ENCODE measurements at places on chromosomes 5 and 9.

- no peak for DNase-seq
Observed at GRCh38 chr9:120893611-120894307, 16.8 kb upstream of the PHF19 start.

DNA sequence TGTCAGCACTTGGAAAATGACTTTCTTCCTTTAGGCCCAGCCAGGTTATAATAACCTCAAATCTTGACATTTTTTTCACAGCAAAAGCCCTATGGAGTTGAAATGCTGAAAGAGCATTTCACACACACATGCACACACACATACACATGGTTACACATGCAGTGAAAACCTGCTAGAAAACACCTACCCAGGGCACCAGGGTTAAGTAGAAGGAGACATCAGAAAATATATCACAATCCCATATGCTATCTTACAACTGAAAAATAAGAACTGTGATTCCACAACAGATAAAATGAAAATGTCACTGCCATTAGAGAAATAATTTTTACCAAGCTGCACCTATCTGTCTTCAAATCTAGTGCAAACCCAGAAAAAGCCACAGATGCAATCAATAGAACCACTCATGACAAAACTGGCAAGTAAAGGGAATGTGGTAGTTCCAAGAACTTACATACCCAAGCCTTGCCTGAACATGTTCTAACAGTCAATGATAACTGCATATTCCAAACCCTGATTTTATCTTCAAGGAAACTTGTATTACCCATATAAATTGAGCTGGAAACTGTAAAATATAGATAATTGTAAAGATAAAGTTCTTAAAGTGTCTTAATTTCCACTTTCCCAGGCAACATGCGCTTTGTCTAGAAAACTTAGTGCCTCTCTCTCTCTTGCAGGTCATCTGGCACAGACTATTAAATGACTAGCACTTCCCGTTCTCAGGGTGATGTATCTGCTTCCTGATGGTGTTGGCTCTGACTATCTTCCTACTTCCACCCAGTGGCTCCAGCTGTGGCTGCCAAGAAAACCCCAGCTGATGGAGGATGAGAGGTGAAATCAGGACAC lies 250.2 kb upstream of the PTGER4 start:
- no peak for DNase-seq

GRCh38 chr5:54667136-54667535 lies 149.6 kb downstream of the SNX18 start:
- DNase-seq: no peak

DNA sequence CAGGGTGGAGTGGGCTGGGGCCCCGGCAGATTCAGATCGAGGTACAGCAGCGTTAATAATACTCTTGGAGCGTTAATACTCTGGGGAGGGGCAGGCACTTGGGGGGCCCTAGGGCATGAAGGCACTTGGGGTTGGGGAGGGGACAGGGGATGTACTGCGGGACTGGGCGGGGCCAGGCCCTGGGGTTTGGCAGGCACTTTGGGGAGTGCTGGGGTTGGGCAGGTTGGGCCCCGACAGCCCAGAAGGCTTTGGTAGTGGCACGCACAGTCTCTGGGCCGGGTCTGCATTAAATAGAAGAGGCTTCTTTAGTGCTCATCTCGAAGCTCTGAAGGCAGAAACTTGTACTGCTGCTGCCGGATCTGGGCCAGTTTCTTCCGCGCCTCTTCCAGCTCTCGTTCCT lies 7.8 kb upstream of the TPM2 start:
- DNase-seq: no peak

- DNase-seq: no peak
Observed at GRCh38 chr5:132420706-132421272, 51.3 kb downstream of the SLC22A5 start.

DNA sequence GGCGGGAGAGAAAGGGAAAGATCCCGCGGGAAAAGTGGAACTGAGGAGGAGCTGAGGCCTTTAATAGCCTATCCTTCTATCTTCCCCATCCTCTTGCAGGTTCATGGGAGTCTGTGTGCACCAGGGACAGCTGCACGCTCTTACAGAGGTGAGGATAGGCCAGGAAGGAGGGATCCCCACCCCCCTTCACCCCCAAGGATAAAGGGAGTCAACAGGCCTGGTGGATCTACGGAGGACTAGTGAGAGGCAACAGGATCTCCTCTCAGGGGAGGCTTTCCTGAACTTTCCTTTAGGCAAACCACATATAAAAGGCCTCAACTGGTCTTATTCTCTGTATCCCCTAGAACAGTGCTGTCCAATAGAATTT lies 1.1 kb downstream of the TESK1 start:
- no peak for DNase-seq

- peak; percentile 19 for DNase-seq
Observed at GRCh38 chr9:88781628-88782391, 209.5 kb upstream of the S1PR3 start.

- peak; percentile 19 for DNase-seq
Observed at GRCh38 chr5:140881889-140882590, at the start of gene PCDHA13. Gene PCDHA13 (plus strand): TSS chr5:140882124. CDS start chr5:140882269, 145 bp downstream.

GRCh38 chr5:10149911-10150310 lies 99.8 kb downstream of the ATPSCKMT start:
- DNase-seq: no peak

DNA sequence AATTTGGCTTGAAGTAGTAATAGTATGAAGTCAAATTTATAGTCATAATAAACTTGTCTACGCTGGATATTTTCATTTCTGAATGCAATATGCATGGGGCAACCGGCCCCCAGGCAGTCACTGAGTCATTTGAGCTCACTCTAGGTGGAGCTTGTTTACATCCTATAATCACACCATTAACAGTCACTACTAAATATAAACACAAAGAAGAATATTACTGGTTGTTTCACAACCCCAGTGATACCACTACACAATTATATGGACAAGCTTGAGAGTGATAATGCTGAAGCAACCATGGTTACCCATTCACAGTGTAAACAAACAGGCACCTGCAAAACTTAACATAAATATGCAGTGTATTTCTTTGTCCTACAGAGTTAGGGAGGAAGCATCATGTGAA lies 68.7 kb downstream of the MARCHF3 start:
- no peak for DNase-seq

- DNase-seq: no peak
Observed at GRCh38 chr9:136769710-136770191, 5.4 kb upstream of the LCN15 start.

DNA sequence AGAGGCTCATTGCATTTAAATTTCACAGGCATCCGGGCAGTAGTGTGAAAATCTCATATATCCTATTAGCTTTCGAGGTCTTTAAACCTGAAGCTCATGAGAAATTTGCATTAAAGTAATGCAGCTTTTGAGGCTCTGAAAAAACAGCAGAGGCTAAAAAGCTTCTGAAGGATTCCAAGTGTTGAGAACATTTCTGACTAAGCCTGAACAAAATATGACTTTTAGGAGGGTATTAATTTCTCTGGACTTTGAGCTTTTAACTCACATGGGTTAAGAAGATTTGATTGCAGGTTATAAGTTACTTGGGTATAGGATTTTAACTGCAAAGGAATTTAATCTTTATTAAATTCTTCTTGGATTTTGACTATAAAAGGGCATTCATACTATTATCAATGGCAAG lies 743.9 kb downstream of the TLE1 start:
- DNase-seq: no peak

DNA sequence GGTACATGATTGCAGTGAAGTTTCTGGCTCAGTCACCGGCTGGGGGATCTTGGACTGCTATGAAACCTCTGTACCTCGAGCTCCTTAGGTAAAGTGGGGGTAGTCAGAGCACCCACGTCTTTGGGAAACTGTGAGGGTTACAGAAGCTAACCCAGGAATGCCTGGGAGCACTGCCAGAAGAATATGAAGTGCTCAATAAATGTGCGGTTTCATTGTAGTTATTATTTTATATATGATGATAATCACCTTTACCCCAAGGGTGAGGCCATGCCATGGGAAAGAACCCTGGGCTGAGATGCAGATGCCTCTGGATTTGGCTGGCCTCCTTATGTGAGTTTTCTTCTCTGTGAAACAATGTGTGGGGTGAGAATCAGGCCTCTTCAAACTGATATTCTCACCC lies 3.7 kb downstream of the NPR3 start:
- no peak for DNase-seq

DNA sequence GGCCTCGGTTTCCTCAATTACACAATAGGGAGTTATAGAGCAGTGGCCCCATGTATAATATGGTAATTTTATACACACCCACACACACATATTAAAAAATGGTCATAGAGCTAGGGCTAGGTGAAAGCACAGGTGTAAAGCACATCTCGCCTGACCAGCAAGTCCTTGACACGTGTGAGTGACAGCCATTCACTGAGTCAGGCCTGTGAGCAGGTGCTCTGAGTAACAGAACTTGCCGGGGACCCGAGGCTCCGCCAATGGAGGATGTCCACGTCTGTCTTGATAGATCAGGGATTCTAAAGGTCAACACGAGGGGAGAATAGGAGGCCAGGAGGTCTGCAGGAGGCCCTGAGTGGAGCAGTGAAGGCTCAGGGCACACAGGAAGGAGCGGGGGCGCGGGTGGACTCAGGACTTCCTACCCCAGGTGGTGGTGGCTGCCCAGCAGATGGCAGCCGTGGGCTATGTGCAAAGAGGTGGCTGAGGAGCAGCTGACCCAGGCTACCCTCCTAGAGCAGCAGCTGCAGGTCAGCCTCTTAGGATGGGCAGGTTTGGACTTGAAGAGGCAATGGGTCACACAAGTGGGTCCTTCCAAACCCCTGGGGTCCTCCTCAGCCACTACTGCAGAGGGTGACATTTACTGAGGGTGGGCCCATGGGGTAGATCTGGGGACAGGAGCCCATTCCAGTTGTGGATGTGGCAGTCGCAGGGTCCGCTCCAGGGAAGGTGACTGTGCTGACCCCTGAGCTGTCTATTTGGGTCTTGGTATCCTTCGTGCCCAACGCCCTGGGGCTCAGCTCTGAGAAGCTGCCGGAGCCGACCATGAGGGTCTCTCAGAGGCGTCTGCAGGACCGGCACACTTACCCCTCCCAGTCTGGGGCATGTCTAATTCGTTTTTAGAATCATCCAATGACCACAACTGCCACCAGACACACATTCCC lies 45.9 kb downstream of the PRRT1B start:
- peak; percentile 81 for DNase-seq

DNA sequence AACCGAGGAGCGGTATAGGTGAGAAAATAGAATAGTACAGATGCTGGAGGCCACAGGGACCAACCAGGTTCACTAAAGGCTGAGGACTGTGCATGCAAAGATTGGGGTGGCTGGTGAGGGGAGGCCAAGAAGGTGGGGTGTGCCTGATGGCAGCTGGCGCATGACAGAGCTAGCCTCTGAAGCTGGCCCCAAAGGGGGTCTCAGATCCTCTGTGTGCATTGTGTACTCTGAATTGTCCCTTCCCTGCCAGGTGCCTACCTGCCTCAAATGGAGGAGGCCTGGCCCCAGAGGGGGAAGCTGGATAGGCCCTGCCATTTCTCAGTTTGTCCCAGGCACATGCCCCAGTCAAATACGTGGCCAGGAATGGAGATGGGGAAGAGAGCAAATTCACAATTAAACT lies 63.1 kb downstream of the CRB2 start:
- DNase-seq: no peak

Measured in cerebellar cortex (tissue), 1 donor.